Cerebellar cortex (tissue), 1 donor: ENCODE measurements at places on chromosomes 7 and 10.

- peak; percentile 36 for DNase-seq
Measured at GRCh38 chr7:43781726-43782607, 23.5 kb downstream of the BLVRA start.

- peak; percentile 53 for DNase-seq
Measured at GRCh38 chr7:44087911-44088838, 5.8 kb upstream of the POLM start.

DNA sequence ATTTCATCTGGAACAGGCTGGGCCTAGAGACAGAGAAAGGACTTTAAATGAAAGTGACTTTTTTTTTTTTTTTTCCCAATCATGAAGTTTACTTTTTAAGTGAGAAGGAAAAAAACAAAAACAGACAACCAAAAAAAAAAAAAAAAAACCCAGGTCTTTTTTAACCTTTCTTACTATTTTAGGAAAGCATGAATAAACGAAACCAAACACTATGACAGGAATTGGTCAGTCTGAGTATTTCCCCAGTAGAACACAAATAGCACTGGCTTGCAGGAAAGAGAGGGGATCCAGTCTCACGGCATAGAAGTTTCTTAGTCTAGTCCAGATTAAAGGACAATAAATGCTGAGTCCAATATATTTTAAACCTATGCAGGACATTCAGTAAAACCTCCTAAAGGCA, 180.5 kb upstream of the CCDC6 start:
- DNase-seq, result no peak

DNA sequence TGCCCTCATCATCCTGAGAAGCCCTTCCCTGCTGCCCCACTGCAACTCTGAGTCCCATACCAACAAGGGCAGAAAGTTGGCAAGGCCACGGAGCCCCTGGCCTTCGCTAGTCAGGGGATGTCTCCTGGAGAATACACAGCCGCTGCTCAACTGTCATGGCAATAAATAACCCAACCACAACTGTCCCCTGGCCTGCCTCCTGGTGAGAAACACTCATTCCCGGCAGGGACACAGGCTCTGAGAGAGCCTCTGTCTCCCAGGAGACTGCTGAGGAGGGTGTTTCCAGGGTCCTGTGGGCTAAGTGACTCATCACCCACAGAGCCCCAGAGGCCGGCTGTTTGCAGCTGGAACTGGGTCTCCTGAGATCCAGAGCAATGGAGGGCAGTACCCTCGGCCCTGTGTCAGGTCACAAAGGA, 354.1 kb downstream of the TNS3 start:
- DNase-seq, result no peak

- DNase-seq, result no peak
Measured at GRCh38 chr10:126684171-126684745, 13.8 kb upstream of the C10orf90 start.

DNA sequence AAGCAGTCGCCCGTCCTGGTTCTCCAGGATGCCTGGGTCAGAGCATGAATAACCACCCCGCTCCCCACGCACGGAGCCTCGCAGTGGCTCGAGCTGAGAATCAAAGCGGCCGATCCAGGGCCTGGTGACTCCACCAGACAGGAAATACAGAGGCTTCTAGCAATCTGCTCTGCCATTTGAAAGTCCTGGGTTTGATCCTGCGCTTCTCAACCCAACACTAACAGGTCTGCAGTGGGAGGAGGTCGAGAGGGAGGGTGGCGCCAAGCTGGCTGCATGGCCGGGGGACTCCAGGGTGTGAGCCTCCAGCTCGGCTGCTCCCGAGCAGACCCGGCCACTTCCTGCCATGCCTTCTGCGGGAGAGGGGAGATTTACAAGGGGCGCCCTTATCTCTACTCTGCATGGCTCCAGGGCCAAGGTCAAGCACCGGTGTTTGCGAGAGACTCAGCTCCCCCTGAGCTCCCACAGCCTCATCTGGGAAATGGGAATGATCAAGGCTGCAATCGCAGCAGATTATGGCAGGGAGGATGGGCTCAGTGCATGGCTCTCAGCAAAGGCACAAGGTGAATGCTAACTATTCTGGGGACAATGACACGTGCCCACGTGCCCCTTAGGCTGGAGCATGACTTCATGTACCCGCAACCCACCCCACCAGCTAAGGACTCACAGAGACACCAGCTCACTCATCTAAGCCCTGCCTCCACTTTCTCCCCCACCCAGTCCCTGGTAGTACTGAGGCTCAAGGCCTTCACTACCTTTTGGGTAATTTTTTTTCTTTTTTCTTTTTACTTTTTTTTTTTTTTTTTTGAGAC, 73.9 kb upstream of the TNRC18 start:
- DNase-seq, result no peak

DNA sequence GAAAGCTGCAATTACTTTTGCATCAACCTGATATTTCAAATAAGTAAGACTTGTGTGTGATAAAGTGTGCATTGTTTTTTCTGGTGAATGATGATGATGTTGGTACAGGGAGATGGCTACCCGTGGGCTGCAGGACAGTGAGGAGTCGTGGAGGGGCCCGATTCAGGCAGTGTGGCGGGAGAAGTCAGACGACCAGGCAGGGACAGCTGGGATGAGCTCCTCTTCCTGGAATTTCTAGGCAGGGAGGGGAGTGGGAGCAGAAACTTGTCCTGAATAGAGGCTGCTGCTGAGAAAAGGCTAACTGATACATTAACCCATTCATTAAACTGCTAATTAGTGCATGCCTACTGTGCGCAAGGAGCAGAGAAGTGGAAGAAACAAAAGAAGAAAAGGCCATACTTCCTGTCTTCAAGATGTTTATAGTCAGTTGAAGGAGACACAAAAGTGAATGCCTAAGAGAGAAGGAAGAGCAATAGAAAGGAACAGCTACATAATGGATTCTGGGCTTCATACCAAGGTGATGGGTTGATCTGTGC, 9.3 kb upstream of the GATAD1 start:
- no peak for DNase-seq

DNA sequence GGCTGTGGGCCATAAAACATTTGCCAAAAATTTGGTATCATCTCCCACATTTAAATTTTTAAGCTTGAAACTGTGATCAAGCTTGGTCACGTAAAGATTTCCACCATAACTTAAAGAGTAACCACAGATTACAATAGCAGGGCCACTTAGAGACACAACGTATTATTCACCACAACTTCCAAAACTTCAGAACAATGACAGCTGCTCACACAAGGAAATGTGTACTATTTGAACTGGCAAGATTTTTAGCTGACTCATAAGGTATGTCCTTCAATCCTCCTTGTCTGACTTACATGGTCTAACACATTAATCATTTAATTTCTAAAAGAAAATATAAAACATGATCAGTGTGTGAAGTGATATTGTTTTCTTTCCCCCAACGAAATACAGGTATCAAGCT, 234.5 kb downstream of the PARD3 start:
- DNase-seq, result no peak

- no peak for DNase-seq
Measured at GRCh38 chr10:11150879-11151415, 133.3 kb downstream of the CELF2 start.

DNA sequence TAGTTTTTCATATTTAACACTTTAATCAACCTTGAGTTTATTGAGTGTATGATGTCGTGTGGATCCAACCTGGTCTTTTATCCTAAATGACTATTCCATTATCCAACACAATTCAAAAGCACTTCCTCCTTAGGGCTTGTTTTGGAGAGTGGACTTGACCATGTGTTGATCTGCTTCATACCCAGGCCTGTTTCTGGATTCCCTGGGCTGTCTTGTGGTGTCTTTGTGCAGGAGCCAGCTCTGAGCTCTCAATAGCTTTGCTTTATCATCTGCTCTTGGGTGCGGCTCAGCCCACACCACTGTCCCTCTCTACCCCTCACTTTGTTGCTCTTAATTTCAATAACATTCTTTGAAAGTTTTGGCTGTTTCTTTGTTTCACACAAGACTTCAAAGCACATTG, 70.9 kb upstream of the CHST15 start:
- DNase-seq, result no peak

DNA sequence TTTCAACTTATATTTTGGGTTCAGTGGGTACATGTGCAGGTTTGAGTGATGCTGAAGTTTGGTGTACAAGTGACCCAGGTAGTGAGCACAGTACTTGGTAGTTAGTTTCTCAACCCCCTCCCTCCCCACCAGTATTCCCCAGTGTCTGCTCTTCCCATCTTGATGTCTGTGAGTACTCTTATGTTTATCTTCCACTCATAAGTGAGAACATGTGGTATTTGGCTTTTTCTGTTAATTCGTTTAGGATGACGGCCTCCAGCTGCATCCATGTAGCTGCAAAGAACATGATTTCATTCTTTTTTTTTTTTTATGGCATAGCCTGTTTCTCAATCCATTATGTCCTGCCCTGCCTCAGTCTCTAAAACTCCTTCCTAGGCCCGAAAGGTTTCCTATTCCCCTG, 222.1 kb downstream of the WDR37 start:
- DNase-seq, result no peak

DNA sequence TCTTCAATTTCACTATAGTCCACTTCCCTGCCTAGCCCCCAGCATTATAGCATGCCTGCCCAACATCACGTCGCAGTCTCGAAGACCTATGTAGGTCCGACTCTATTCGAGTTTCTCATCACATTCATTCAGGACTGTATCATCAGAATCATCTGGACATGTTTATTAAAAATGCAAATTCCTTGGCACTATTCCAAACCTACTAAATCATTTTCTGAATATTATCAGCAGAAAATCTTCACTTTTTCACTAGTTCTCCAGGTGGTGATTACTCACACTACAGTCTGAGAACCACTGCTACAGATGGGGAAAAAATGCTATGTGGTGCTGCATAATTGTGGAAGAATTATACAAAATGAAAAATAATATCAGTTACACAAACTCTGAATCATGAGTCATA, 29.3 kb upstream of the ETV1 start:
- DNase-seq, result no peak

DNA sequence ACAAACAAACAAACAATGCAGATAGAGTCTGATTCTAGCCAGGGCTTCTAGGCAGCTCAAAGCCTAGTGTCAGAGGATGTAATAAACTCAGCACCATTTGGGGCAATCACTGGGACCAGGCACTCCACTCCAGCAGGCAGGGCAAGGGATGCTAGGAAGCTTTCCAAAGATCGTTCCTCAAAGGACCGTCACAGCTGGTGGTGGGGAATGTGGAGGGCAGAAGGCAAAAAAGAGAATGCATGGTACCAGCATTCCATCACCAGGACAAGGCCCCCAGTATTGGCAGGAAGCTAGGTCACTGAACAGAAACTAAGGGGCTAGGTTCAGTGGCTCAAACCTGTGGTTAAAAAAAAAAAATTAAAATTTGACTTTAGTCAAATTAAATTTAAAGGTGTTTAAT, 94.2 kb downstream of the CUL2 start:
- DNase-seq, result no peak

- DNase-seq, result peak; percentile 76
Measured at GRCh38 chr7:88219781-88220747, at the start of gene SRI. SRI (minus strand) TSS chr7:88220038; CDS start chr7:88220026, 12 bp downstream.

GRCh38 chr10:60958892-60959601, 15.1 kb upstream of the RHOBTB1 start:
- DNase-seq, result peak; percentile 46

DNA sequence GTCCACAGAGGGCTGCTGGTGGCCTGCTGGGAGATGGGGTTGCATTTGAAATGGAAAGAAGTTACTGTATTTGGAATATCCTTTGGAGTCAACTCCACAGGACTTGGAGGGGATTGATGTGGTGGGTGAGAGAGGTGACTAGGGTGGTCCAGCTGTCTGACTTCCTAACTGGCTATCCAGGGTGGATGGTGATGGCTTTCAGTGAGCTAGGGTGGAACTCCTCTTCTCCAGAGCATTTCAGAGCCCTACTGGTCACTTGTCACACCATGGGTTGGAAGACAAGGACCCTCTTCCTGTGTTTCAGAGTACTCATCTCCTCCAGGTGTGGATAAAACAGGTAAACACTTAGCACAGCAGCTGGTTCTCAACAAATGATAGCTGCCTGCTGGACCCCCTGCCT, 3.3 kb upstream of the ADAMTS14 start:
- no peak for DNase-seq

GRCh38 chr10:120989996-120990598, 138.9 kb downstream of the WDR11 start:
- DNase-seq, result no peak

DNA sequence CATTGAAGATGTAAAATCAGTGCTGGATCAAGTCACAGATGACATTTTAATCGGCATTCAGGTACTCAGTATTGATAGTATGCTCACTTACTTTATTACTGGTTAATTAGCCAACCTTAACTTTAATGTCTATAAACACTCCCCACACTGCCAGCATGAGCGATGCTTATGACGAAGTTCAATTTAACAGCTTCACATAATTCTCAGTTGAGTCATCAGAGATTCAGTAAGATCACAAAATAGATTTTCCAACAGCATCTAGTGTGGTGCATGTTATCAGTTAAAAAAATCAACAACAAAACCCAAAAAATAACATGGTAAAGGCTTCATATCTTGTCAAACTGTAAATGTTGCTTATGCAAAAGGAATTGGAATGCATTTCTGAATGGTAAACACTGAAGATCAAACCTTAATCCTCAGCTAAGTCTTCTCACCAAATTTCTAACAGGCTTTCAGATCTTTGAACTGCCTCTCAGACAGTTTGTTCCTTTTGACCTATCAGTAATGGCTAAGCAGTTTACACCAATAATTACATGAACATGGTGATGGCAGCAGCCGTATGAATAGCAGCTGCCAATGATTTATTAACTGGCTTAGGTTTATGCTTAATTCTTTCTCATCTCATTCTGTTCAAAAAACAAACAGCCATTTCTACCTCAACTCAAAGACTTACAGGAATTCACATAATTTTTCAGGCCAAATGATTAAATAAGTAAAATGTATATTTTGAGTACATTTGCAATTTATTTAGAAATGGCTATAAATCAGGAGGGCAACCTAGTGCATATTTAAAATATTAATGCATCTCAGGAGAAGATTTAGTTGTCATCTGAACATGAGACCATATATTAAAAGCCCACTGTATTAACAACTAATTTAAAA, 98.5 kb downstream of the CABCOCO1 start:
- peak; percentile 54 for DNase-seq

GRCh38 chr10:110505130-110505770, 7.5 kb downstream of the DUSP5 start:
- DNase-seq, result peak; percentile 86

GRCh38 chr7:85634951-85635350, 448.1 kb upstream of the SEMA3D start:
- no peak for DNase-seq

DNA sequence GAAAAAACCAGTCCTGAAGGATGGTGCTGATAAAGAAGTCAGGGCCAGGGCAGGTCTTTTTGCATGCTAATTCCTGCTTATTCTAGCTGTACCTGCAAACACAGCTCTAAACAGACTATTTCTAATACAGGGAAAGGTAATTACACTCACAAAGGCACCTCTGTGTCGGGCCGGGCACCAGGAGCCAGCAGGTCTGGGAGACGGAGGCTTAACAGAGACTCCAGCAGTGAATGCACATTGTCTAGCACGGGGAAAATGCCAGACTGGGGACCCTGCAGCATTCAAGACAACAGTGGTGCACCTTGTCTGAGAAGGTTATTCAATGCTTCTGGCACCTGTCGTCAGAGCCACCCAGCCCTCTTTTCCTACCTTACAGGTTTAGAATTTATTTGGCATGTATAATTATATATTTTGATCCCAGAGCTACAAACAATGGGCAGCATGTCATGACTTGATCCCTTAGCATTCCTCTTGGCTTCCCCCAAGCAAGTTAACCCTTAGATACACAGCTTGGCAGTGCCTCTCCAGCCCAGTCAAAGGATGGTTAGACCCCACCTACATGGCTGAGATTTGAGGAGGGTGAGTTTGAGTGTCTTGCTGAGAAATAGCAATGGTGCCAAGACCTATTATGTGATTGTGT, 185.2 kb downstream of the SLC25A13 start:
- DNase-seq, result no peak
